ENCODE measurements at places on chromosomes 3 and 15.

GRCh38 chr15:91249591-91249990 is 149.5 kb downstream of the SV2B start:
- DNase-seq = no peak

DNA sequence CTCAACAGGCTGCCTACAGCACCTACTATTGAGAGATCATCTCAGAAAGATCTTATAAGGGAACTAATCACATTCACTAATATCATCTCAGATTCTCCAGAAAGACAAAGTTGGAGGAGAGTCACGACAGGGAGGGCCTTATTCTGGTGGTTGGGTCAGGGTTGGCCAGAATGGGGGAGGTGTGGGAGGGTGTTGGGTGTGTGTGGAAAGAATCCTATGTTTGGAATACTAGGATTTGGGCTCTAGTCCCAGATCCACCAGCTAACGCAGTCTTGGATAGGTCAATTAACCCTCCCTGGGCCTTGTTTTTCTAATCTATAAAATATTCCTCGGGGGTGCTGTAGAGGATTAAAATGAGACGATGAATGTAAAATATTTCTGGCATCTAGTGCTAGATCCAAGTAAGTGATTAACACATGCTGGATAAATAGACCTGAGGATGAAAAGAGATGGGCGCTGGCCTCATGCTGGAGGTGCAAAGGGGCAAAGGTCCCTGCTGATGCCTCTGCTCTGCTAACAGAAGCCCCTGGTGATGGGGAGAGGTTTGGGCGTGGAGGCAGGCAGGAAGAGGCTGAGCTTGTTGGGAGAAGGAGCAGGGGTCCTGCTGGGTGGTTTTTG is 67.6 kb upstream of the ETV5 start:
- DNase-seq = no peak

DNA sequence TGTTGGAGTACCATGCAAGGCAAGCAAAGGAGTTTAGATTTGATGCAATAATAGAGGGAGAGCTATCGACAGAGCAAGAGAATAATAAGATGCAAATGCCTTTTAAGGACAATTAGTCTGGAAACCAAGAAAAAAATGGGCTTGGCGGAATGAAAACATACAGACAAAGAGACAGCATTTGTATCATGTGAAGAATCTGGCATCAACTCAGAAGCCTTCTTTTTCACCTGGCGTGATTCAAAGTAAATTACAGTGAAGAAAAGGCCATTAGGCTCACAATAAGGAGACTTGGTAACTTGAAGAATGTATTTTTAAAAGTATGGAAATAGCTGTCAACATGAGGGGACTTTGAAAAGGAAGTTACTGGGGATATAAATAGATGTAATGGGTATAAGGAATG is 521.2 kb upstream of the GOLIM4 start:
- DNase-seq = no peak

GRCh38 chr15:85927931-85928537 is 133.3 kb upstream of the KLHL25 start:
- DNase-seq = no peak

- DNase-seq = peak; percentile 82
Observed at GRCh38 chr15:70741107-70741531, 22.2 kb downstream of the UACA start.

DNA sequence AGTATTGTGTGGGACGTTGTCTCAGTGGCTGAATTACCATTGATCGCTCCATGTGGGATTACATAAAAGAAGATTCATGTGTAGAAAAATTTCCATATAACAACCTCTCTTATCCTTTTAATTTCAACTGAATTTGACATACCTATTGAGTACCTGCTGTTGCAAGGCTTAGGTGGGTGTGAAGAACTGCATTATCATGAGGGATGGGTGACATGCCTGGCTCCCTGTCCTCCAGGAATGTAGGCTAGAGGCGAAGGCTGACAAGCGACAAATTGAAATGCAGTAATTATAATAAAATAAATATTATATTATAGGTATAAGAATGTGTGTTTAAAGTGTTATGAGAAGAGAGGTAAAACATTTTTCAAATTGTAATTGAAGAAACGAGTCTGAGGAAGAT is 52.7 kb upstream of the SPESP1 start:
- no peak for DNase-seq

DNA sequence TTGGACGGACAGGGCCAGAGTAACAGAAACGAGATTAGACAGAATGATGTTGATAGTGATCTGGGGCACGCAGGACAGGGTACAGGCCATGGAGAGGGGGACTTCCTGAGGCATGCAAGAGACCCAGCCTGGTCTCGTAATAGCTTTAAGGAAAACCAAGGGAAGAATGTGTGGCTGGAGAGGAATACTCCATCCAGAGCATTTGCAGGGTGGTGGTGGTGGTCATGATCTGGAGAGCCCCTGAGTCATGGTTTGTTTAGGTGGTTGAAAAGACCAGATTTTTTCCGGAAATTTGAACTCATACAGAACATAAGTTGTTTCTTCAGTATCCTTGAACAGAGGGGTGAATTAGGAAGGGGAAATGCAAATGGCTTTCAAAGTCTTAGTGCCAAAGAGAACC is 138.5 kb downstream of the DUT start:
- no peak for DNase-seq

GRCh38 chr3:77655396-77655795 is 615.5 kb downstream of the ROBO2 start:
- DNase-seq = no peak

GRCh38 chr3:29760226-29760685 is 479.4 kb downstream of the RBMS3 start:
- no peak for DNase-seq

DNA sequence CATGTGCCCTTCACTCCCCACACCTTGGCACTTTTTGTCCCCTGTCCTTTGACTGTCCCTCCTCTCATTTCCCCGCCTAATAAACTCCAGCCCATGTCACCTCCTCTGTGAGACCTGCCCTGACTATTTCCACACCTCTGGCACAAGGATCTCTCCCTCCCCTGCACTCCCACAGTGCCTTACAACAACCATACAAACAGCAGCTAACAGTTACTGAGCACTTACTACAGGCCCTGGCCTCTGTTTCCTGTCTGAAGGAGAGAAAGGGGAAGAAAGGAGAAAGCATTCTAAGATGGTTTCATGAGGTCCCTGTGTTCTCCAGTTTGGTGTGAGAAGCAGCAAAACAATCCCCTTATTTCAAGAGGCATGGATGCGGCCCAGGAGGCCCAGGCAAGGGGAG is 20.0 kb upstream of the TRH start:
- DNase-seq = no peak

GRCh38 chr3:15651396-15651795 is 49.9 kb downstream of the BTD start:
- no peak for DNase-seq

DNA sequence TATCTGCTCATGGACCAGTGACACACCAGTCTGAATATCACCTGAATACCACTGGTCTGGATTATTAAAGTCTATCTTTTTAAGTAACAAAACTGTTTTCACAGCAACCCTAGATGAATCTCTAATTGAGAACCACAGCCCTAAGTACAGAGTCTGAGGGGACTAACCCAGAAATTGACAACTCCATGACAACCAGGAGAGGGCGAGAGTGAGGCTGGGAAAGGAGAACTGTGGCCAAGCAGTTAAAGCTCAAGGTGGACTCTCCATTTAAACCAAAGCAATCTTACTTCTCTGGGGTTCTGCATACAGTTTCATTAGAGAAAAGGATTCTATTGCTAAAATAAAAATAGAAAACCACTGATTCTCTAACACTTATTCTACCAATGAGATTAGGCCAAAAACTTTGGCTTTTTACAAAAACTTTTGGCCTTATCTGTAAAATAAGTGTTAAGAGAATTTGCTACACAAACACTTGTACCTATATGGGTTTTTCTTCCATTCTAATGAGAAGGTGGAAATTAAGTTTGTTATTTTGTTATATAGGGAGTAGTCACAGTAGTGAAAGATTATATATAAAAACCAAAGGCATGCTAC is 11.4 kb downstream of the NEK10 start:
- DNase-seq = no peak

DNA sequence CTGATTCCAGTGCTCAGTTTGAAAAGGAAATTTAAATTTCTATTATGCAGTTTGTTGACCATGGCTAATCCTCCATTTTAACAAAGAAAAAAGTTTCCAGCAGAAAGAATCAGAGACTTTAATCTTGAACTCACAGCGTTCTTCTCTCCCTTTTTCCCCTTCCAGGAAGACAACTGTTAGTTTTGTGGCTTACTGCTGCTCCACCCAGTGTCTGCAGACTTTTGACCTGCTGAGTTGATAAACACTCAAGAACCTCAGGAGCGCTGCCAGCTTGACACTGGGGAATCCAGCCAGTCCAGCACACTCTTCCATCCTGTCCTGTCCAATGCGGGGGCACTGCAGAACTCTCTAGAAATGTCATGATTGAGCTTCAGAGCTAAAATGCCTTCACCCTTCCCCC is 134.6 kb downstream of the LRRC28 start:
- DNase-seq = no peak

GRCh38 chr3:44430466-44430865 is 47.0 kb downstream of the ZNF445 start:
- no peak for DNase-seq

GRCh38 chr3:34858067-34858660 is 781.2 kb upstream of the ARPP21 start:
- DNase-seq = no peak

GRCh38 chr3:126014252-126014651 is 45.3 kb downstream of the ROPN1B start:
- no peak for DNase-seq

DNA sequence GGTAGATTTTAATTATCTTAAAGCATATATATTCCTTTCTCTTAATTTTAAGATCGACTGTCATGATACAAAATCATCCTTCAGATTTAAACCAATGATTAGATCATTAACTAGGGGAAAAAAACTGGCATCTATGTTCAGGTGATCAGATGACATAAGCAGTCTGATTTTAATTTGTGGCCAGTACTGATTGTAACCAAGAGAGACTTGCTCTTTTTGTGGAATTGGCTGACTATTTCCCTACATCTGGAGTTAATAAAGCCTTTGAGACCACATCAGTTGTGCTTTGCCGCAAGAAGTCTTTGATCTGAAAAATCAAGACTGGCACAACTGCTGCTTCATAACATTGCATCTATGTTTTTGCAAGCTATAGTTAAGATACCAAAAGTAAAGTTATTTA is 148.4 kb upstream of the CGNL1 start:
- no peak for DNase-seq

GRCh38 chr3:32376115-32376514 is 15.5 kb upstream of the CMTM7 start:
- DNase-seq = no peak

- DNase-seq = no peak
Observed at GRCh38 chr3:55014906-55015305, 87.0 kb upstream of the LRTM1 start.
